ENCODE measurements at places on chromosomes 3 and 15.

GRCh38 chr15:57031605-57032004 is 113.2 kb downstream of the TCF12 start:
- DNase-seq, result peak; percentile 52

GRCh38 chr3:38331257-38332022 is 15.1 kb upstream of the XYLB start:
- no peak for DNase-seq

DNA sequence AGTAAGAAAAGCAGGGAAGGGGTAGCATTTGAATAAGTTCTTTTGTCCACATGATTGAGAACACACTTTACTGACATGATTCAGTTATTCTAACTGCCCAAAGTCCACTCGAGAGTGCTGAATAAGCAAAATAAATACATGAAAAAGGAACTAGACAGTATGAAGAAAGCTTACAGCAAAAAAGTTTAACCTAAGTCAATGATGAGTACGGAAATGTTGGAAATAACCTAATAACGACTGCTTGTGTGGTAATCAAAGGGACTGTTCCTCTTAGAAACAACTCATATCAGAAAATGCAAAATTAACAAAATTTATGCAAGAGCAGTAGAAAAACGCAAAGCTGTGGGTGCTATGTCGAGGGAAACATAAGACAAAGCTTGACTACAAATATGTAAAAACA is 36.6 kb downstream of the DMXL2 start:
- no peak for DNase-seq

DNA sequence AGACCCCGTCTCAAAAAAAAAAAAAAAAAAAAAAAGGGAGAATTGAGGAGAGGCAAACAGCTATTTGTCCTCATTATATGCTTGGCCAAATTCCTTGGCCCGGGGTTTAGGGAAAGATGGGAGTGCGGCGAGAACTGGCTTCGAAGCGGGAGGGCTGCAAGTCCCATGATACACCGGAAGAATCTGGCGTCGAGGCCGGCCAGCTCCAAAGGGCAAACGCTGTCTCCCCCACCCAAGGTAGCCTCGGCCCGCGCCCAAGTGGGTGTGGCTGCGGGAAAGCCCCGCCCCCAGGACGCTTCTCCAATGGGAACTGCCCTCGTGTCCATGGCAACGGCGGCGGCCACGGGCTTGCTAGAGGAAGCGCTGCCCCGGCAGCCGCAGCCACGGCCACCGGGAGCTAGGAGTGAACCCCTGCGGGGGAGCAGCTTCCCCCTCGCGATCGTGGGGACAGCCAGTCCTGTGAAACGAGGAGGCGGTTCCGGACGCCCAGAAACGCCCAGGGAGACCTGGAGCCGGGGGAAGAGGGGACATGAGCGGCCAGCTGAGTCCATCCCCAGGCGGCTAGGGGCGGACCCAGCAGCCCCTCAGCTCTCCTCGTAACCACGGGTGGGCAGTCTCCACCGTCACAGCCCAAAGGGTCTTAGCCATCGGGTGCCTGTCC is at the start of gene TTLL13:
Gene TTLL13 (plus strand): TSS at position 354 of the 661 bp plus-strand sequence. CDS start 1,075 bp downstream, outside the sequence.
- DNase-seq, result peak; percentile 85

- DNase-seq, result no peak
These were observed 30.7 kb downstream of the DUOX2 start for GRCh38 chr15:45083223-45083622.

DNA sequence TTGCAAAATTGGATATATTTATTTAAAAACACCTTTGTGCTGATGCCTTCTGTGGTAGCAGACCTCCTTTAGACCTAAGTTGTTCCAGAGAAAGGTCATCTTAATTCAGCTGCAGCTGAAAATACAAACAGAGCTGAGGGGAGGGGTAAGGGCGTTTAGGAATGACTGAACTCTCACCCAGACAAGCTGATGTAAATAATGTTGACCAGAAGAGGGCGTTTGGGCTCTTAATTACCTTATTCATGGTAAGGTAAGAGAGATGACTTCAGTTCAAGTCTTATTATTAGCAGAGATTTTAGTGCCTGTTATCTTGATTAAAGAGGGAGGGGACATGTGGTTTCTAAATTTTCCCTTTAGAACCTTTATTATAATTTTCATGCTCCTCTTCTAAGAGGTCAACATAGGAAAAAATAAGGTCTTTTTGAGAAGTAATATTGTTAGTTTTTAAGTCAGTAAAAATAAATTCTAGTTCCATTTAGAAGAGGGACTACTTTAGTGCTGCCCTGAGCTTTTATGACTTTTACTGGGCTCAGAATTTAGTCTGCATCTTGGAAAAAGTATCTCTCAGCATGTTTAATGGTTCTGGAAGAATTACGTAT is 46.3 kb downstream of the GPR171 start:
- peak; percentile 57 for DNase-seq

DNA sequence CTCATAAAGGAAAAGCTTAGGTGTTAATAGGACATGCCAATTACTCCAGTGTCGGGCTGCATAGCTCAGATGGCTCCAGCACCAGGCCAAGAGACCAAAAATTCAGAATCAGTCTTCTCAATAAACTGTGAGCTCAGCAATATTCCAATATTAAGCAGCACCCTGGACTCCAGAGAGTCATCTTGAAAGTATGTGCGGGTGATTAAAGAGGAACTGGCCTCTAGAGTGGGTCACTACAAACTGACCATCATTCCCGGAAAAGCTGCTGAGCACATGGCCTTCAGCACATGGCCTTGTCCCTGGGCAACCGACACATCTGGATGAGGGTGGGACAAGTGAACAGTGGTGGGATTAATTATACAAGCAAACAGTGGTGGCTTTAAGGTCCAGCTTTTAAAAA is 59.0 kb downstream of the MAGI1 start:
- no peak for DNase-seq

- DNase-seq, result no peak
These were observed 200.9 kb downstream of the MCTP2 start for GRCh38 chr15:94432279-94432678.

DNA sequence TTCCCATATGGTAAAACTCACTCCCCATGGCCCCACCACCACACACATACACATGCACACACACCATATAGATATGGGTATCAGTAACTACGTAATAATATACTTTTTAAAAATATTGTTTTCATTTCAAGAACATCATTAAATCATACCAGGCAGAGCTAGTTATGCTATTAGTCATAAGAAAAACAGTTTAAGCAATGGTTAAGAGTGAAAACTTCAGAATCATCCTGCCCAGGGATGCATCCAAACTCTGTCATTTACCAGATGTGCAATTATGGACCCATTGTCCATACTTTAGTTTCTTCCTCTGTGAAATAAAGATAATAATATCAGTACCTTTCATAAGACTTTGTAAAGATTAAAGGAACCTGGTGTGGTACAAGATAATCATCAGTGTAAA is 608.3 kb downstream of the RBMS3 start:
- DNase-seq, result peak; percentile 74

DNA sequence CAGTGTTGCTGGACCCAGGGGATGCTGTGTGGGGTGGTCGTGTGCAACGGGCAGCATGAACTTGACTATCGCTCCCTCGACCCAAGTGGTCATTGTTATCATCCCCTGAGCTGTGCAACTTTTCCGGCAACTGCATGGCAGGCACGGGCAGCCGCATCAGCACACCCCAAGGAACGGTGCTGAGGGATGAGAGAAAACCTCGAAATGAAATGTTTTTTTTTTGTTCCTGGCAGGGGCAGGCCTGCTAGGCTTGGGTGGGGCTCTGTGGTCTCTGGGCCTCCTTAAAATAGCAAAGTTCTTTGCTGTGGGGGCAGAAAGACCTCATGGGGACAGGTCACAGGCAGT is 51.4 kb downstream of the CORO2B start:
- DNase-seq, result no peak

DNA sequence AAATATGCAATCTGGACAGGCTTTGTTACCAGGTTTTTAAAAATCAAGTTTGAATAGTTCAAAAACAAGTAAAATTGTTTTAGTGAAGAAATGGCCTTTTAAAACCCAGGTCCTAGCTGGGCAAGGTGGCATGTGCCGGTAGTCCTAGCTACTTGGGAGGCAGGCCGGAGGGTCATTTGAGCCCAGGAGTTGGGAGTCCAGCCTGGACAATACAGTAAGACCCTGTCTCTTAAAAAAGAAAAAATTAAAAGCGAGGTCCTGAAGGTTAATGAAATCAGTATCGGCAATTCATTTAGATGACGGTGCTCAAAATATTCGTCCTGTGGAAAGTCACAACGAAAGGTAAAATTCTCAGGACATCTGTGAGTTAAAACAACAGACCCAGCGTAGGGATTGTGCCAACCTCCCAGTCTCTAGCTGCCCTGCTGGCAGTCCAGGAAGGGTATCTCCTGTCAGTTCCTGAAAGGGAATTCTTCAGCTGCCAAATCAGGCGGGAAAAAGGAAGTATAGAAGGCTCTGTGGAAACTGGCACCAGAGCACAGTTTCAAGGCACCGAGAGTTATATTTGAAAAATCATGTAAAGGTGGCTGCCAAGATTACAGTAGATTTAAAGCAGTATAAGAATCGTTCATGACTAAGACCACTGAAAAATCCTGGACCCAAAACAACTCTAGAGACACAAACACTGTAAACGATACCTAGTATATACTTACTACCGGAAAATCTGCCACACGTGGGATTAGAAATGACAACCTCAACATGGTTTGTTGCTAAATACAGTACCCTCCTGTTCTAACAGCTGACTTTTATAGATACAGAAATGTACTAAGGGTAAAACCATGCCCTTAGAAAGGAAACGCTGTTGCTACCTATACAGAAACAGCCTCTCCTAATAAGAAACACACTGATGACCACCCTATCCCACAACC is 1.2 kb upstream of the ABHD17C start:
- DNase-seq, result no peak

DNA sequence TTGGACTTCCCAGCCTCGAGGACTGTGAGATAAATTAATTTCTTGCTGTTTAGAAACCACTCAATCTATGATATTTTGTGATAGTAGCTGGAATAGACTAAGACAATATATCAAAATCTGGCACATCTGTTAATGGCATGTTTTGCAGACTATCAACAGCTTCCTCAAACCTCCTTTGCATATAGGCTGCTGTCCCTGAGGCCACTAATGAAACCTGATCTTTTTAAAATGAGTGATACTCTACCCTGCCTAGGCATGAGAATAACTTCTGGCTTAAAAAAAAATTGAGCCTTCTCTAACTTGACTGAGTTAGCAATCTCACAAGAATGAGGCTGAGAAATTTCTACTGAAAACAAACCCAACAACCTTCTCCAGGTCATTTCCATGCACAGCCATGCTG is 176.0 kb upstream of the CRBN start:
- DNase-seq, result no peak

GRCh38 chr15:56817321-56818080 is 84.2 kb upstream of the ZNF280D start:
- peak; percentile 82 for DNase-seq

GRCh38 chr3:33131331-33132018 is 17.7 kb downstream of the CRTAP start:
- peak; percentile 71 for DNase-seq

DNA sequence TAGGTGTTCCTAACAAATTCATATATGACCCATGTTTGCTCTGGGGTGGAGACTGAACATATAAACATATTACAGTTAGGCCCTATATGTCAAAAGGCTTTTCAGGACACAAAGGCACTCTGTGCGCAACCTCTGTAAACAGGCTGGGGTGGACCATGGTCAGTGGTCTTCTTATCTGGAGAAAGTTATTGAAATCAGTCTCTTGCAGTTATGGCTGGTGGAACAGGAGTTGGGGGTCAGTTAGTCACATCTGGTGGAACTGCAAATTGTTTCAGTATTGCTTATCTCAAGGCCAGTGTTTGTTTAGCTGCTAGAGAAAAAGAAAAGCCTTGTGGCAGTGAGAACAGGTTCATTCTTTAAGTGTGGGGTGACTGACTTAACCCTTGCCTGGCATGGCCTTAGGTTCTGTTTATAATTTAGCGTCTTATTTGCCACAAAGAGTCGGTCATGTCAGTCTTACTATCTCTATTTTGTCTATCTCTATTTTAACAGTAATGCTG is 5.9 kb upstream of the GP9 start:
- no peak for DNase-seq

DNA sequence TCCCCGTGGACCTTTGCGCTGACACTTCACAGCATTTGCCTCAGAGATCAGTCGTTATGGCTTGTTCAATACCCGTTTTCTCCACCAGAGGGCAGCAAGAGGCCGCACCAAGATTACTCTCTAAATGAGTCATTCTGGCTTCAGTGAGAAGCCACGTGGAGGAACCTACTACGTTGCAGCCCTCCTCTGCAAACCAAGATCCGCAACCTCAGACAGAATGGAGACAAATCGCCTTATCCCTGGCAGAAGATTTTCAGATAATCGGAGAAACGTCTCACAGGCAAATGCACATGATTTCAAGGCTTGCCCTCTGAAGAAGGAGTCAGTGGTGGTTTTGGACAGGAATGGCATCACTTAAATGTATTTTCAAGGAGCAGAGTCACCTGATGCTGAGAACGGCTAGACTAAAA is 60.5 kb downstream of the GTPBP8 start:
- peak; percentile 78 for DNase-seq

- DNase-seq, result no peak
These were observed 277.5 kb upstream of the AGTR1 start for GRCh38 chr3:148420242-148420641.

DNA sequence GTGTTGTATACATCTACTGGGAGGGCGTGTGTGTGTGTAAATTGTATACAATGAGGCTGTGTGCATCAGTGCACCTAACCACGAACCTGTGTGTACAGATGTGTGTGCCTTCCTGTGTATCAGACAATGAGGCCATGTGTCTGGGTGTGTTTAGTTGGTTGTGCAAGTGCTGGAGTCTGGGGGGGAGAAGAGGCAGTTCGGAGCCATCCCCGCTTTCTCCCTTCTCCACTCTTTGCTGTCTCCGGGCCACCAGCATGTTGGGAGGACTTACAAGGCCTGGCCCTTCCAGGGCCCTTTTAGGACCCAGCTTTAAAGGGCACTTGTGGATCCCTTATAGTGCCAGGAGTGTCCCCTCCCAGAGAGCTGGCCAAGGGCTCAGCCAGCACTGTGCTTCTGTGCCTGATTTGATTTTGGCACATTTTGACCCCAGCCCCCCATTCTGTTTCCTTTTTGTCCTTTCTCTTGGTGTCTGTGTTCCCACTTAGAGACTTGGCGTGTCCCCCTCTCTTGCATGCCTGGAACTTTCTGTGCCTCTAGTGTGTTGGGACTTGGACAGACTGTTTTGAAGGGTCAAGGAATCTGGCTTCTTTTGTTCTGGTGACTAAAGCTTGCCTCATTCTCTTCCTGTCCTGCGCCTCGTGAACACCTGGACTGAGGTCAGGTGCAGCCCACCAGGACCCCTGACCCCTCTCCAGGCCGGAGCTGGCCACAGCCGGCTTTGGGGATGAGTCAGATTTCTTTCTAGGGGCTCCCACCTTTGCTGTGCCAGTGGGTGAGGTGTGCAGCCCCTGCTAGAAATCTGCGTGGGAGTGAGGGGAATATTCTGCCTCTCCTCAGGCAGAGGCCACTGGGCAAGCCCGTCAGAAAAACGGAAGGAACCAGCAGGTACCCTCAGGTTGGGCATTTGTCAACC is 1.5 kb downstream of the CTDSPL start:
- no peak for DNase-seq

DNA sequence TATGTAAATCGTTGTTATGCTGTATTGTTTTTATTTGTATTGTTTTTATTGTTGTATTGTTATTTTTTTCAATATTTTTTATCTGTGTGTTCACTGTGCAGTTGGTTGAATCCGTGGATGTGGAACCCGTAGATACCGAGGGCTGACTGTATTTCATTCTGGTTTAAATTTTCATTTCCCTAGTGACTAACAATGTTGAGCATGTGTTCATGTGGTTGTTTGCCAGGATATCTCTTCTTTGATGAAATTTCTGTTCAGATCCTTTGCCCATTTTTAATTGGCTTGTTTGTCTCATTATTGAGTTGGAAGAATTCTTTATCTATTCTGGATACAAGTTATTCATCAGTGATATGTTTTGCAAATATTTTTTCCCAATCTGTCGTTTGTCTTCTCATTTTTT is 29.7 kb downstream of the STOML1 start:
- no peak for DNase-seq

- DNase-seq, result no peak
These were observed 233.2 kb downstream of the FGF12 start for GRCh38 chr3:192494174-192494573.
